ENCODE measurements at places on chromosomes 1 and 21. TPM values are rescaled to one million over a fixed set of nuclear protein-coding genes. Genes with fewer than 3 reads are reported as not detected.

GRCh38 chr1:184820956-184821355 is 66.3 kb upstream of the EDEM3 start:
- no peak overlapping the region for H3K27ac ChIP-seq
- H3K4me1 ChIP-seq = peaks cover 3% of the 10 kb centered on the region
- no peak for DNase-seq
- H3K4me3 ChIP-seq = no peak overlapping the region

- peak overlapping the region; percentile 3 for H3K4me3 ChIP-seq
- H3K36me3 ChIP-seq = peaks cover 24% of the 10 kb centered on the region
- H3K27ac ChIP-seq = peak overlapping the region; percentile 59
- peak; percentile 89 for DNase-seq
- H3K4me1 ChIP-seq = peaks cover 26% of the 10 kb centered on the region
These were observed 85.6 kb downstream of the STUM start for GRCh38 chr1:226634166-226634588.

DNA sequence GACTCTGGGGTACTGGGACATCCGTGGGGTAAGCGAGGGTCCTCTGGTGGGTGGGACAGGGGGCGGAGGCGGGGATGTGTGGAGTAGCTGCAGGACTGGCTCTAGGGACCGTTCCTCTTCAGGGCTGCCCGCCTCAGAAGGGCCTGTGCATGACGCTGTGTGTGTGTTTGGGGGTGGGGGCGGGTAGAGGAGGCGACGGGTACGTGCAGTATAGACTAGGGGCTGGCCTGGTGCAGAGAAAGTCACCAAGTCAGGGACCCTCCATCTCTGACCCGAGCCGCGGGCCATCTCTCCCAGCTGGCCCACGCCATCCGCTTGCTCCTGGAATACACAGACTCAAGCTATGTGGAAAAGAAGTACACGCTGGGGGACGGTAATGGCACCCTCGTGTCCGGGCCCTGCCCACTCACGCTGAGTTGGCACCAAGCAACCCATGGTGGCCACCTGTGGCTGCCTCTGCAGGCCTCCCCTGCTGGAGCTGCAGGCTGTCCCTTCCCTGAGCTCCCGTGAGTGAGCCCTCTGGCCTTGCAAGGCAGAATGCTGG is 342 bp downstream of the GSTM5 start:
- DNase-seq = no peak
- H3K27me3 ChIP-seq = no peaks in the 10 kb centered on the region
- H3K27ac ChIP-seq = no peak overlapping the region
- H3K4me1 ChIP-seq = no peaks in the 10 kb centered on the region
- no peaks in the 10 kb centered on the region for H3K36me3 ChIP-seq

DNA sequence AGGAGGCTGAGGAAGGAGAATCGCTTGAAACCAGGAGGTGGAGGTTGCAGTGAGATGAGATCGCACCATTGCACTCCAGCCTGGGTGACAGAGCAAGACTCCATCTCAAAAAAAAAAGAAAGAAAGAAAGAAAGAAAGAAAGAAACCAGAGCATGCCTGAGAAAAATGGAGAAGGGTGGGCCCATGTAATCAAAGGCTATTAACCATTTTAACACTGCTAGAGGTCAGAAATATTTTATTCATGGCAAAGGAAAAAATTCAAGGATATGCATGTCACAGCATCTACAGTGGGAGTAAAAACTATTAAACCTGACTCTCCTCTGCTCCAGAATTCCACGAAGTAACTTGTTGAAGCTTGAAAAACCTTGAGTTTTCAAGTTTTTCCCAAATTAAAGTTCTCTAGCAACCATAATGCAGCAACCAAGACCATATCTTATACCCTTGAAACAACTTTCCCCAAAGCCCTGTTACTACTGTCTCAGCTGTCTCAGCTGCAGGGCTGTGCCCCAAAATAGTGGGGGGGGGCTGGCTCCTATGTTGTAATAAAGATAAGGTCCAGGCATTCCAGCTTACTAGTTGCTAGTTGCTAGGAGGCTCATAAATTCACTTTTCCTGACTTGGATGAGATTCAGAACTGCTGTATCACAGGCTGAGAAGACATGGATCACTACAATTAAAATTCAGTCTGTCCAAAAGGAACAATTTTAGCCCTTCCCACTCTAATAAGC is 112.9 kb upstream of the SOD1 start:
- peaks cover 2% of the 10 kb centered on the region for H3K4me1 ChIP-seq
- no peak overlapping the region for H3K27ac ChIP-seq
- H3K36me3 ChIP-seq = peaks cover 5% of the 10 kb centered on the region
- no peak overlapping the region for H3K4me3 ChIP-seq
- peaks cover 12% of the 10 kb centered on the region for H3K27me3 ChIP-seq

- H3K27me3 ChIP-seq = peaks cover 16% of the 10 kb centered on the region
- no peak for DNase-seq
- no peak overlapping the region for H3K4me3 ChIP-seq
These were observed 830 bp downstream of the RNF186 start for GRCh38 chr1:19814244-19814661.

DNA sequence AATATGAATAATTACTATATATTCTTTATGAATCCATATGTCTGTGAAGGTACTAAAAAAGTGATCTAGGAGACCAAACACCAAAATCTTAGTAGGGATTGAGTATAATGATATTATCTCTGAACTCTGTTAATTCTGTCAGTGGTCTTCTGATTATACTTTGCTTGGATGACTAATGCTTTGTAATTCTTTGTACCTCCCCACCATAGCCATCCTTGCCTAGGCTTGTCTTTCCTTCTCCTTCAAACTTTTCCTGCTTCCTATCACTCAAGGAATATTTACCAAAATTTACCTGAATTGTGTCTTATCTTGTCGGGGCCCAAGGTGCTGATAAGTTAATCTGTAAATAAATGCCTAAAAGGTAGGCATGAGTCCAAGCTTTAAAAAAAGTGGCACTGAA is 845 bp upstream of the RGS5 start:
- no peaks in the 10 kb centered on the region for H3K4me1 ChIP-seq
- no peaks in the 10 kb centered on the region for H3K36me3 ChIP-seq
- no peak overlapping the region for H3K27ac ChIP-seq
- peaks cover 1% of the 10 kb centered on the region for H3K27me3 ChIP-seq
- H3K4me3 ChIP-seq = no peak overlapping the region

- H3K4me1 ChIP-seq = no peaks in the 10 kb centered on the region
- H3K4me3 ChIP-seq = no peak overlapping the region
- H3K27me3 ChIP-seq = no peaks in the 10 kb centered on the region
- no peaks in the 10 kb centered on the region for H3K36me3 ChIP-seq
These were observed 348.8 kb upstream of the DAB1 start for GRCh38 chr1:57772580-57773195.

GRCh38 chr21:15199414-15200383 is 134.9 kb upstream of the NRIP1 start:
- H3K4me1 ChIP-seq = no peaks in the 10 kb centered on the region
- no peak overlapping the region for H3K27ac ChIP-seq
- H3K4me3 ChIP-seq = no peak overlapping the region

DNA sequence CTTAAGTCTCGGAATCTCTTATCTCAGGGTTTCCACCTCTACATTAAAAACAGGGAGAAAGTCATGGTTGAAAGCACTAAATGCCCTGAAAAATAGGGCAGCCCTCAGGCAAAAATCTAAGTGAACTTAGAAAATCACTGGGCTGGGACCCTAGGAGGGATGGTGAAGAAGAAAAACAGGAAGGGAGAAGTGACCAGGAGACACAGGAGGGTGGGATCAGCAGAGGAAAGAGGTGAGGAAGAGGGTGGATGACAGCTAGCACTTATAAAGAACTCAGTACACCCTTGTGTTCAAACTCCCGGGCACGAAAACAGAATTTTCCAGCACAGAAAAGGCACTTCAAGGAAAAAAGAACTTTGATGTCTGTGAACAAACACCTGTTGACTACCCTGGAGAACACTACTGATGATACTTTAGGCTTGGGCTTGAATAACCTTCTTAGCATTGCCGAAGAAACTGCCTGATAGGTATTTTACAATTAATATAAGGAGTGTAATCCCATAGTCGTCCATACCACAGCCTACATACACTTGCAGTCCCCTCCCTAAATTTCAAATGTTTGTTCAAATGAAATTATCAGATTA is 2.0 kb downstream of the CHML start:
- peaks cover 27% of the 10 kb centered on the region for H3K4me1 ChIP-seq

GRCh38 chr1:83702356-83702755 is 296.6 kb downstream of the TTLL7 start:
- H3K36me3 ChIP-seq = peaks cover 2% of the 10 kb centered on the region
- peaks cover 5% of the 10 kb centered on the region for H3K4me1 ChIP-seq
- DNase-seq = no peak
- H3K4me3 ChIP-seq = no peak overlapping the region
- H3K27ac ChIP-seq = no peak overlapping the region
- no peaks in the 10 kb centered on the region for H3K27me3 ChIP-seq

- H3K27me3 ChIP-seq = no peaks in the 10 kb centered on the region
- DNase-seq = peak; percentile 62
- H3K4me3 ChIP-seq = peak overlapping the region; percentile 82
- peak overlapping the region; percentile 80 for H3K27ac ChIP-seq
- peaks cover 23% of the 10 kb centered on the region for H3K36me3 ChIP-seq
These were observed 35.8 kb downstream of the PIK3CD start for GRCh38 chr1:9687120-9687873.

- no peaks in the 10 kb centered on the region for H3K36me3 ChIP-seq
- H3K4me3 ChIP-seq = peak overlapping the region; percentile 65
- no peak overlapping the region for H3K27ac ChIP-seq
- peaks cover 2% of the 10 kb centered on the region for H3K27me3 ChIP-seq
- no peak for DNase-seq
- H3K4me1 ChIP-seq = peaks cover 5% of the 10 kb centered on the region
These were observed 488.0 kb upstream of the PLXNA2 start for GRCh38 chr1:208731981-208732821.

- no peaks in the 10 kb centered on the region for H3K4me1 ChIP-seq
- H3K27ac ChIP-seq = no peak overlapping the region
- no peaks in the 10 kb centered on the region for H3K36me3 ChIP-seq
- no peaks in the 10 kb centered on the region for H3K27me3 ChIP-seq
- DNase-seq = no peak
- H3K4me3 ChIP-seq = no peak overlapping the region
These were observed 9.7 kb downstream of the ADGRL4 start for GRCh38 chr1:78996791-78997190.

DNA sequence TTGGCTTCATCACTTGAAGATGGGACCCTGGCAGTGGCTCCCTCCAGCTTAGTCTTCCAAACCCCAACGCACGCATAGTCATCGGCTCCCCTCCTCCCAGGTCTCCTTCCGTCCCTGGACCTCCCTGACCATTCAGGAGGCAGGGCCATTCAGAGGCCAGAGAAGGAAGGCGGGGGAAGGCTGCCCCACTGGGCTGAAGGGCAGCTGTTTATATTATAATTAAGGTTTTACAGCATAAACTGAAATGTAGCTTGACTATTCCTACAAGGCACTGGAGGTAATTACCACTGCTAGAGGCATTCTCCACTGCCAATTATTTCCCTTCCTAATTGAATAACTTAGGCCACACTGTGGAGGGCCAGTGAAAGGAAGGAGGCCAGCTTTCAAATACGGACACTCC is 170.6 kb upstream of the PROX1 start:
- H3K4me3 ChIP-seq = no peak overlapping the region
- no peaks in the 10 kb centered on the region for H3K27me3 ChIP-seq
- no peaks in the 10 kb centered on the region for H3K36me3 ChIP-seq
- H3K27ac ChIP-seq = no peak overlapping the region

DNA sequence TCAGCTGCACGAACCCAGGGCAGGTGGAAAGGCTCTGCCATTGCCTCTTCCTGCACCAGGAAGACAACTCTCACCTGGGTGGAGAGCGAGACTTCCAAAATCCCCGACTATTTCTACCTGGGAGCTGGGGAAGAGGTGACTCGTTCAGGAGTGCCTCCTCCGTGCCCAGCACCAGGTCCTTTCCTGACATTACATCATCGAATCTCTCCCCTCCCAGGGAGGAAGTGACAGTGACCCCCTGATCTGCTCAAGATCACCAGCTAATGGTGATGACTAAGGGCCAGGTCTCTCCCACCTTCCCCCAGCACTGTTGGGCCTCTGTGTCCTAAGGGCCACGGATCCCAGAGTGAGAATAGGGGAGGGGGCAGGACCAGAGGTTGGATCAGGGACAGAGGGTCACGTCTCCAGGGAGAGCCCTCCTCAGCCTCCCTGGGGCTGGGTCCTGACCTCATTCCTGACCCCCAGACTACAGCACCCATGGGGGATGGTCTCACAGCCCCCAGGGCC is 6.8 kb downstream of the MEGF6 start:
- no peak for DNase-seq
- no peaks in the 10 kb centered on the region for H3K4me1 ChIP-seq
- no peak overlapping the region for H3K27ac ChIP-seq
- peaks cover 2% of the 10 kb centered on the region for H3K27me3 ChIP-seq
- no peak overlapping the region for H3K4me3 ChIP-seq

DNA sequence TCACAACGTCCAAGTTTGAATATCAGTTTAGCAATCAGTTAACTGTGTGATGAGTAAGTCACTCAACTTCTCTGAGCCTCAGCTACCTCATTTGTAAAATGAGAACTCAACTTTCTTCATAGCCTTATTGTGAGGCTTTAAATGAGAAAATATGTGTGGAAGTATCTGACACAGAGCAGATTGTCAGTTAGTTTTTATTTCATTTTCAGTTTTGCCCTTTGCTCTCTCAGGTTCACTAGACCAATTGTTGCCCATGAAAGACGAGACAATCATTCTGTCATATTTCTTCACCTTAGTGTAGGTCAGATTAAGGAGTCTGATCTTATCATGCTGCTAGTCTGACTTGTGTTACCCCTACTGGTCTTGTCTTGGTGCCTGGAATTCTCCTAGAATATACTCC is 232.8 kb upstream of the PTBP2 start:
- H3K4me3 ChIP-seq = no peak overlapping the region
- no peak for DNase-seq
- no peak overlapping the region for H3K27ac ChIP-seq
- no peaks in the 10 kb centered on the region for H3K27me3 ChIP-seq

- no peak overlapping the region for H3K27ac ChIP-seq
- peaks cover 5% of the 10 kb centered on the region for H3K4me1 ChIP-seq
- peaks cover 36% of the 10 kb centered on the region for H3K27me3 ChIP-seq
- H3K4me3 ChIP-seq = no peak overlapping the region
These were observed 7.4 kb downstream of the SOX13 start for GRCh38 chr1:204080163-204080903.

DNA sequence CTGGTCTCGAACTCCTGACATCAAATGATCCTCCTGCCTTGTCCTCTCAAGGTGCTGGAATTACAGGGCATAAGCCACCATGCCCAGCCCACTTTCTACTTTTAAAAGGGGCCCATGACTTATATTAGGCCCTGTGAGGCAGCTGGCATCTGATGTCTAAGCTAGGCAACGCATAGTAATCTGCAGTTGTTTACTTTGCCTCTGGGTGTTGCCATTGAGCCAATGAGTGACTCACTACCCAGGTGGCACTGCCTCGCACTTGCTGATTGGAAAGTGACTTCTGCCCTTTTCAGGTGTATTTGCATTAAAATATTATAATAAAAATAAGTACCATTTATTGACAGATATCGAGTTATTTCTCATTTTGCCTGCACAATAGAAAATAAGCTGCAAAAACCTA is 84.9 kb downstream of the KIF14 start:
- H3K27ac ChIP-seq = no peak overlapping the region
- H3K4me3 ChIP-seq = no peak overlapping the region
- peaks cover 1% of the 10 kb centered on the region for H3K27me3 ChIP-seq
- peaks cover 8% of the 10 kb centered on the region for H3K4me1 ChIP-seq
- H3K36me3 ChIP-seq = no peaks in the 10 kb centered on the region

GRCh38 chr1:26482921-26483320 is 10.7 kb downstream of the HMGN2 start:
- no peak overlapping the region for H3K27ac ChIP-seq
- H3K36me3 ChIP-seq = peaks cover 14% of the 10 kb centered on the region
- peaks cover 5% of the 10 kb centered on the region for H3K4me1 ChIP-seq
- DNase-seq = no peak
- no peak overlapping the region for H3K4me3 ChIP-seq
- H3K27me3 ChIP-seq = no peaks in the 10 kb centered on the region

FCRL6 gene
- 7.3 TPM for total RNA-seq

RPS27 gene
- total RNA-seq = 3,346 TPM

OLFML2B gene
- 0.14 TPM for total RNA-seq

GSTM1 gene
- total RNA-seq = not detected

POU3F1 gene
- total RNA-seq = 0.83 TPM

C8B gene
- not detected for total RNA-seq

KLHDC7A gene
- not detected for total RNA-seq
